Activated CD8-positive, alpha-beta memory T cell treated with anti-CD3 and anti-CD28 coated beads, Interleukin-2, amount 10 ng/mL, durations not matched to agents 7 days and 5 days (primary cell): ENCODE measurements at places on chromosomes 3 and 15. TPM values are rescaled to one million over a fixed set of nuclear protein-coding genes. Genes with fewer than 3 reads are reported as not detected.

MAGI1 gene
- 4.3 TPM for total RNA-seq

FANCD2OS gene
- not detected for total RNA-seq

GNAT1 gene
- total RNA-seq, result not detected

HHATL gene
- not detected for total RNA-seq

FANCI gene
- total RNA-seq, result 236 TPM

KNG1 gene
- not detected for total RNA-seq

TMF1 gene
- total RNA-seq, result 47.5 TPM

SEC61A1 gene
- total RNA-seq, result 178 TPM

PAQR9 gene
- not detected for total RNA-seq

FETUB gene
- total RNA-seq, result not detected

SCG3 gene
- total RNA-seq, result not detected

PLA2G4F gene
- not detected for total RNA-seq

NR2F2 gene
- not detected for total RNA-seq

TRPM1 gene
- not detected for total RNA-seq

COL6A6 gene
- not detected for total RNA-seq

GOLGA8J gene
- 0.88 TPM for total RNA-seq

B3GNT5 gene
- 1.3 TPM for total RNA-seq

COPS2 gene
- 53.3 TPM for total RNA-seq

NLGN1 gene
- not detected for total RNA-seq

CLDN16 gene
- not detected for total RNA-seq

BLM gene
- total RNA-seq, result 83.4 TPM

HYKK gene
- 1.9 TPM for total RNA-seq

NAALADL2 gene
- not detected for total RNA-seq

NME9 gene
- total RNA-seq, result not detected

ERICH6 gene
- not detected for total RNA-seq

C2CD4A gene
- total RNA-seq, result 0.07 TPM

SEMA3F gene
- total RNA-seq, result 0.07 TPM

LTK gene
- 0.20 TPM for total RNA-seq

SLC2A2 gene
- not detected for total RNA-seq

RNU5B-1 gene
- not detected for total RNA-seq

ATP10A gene
- 36.7 TPM for total RNA-seq

SLC24A5 gene
- total RNA-seq, result not detected

TP63 gene
- 0.58 TPM for total RNA-seq

USP19 gene
- 58.3 TPM for total RNA-seq

PPARG gene
- total RNA-seq, result 0.18 TPM

TRA2B gene
- total RNA-seq, result 246 TPM

PPP1R14D gene
- not detected for total RNA-seq

SLC7A14 gene
- total RNA-seq, result not detected

ECE2 gene
- total RNA-seq, result not detected

CA12 gene
- not detected for total RNA-seq

C2CD4B gene
- not detected for total RNA-seq

ZNF106 gene
- 41.1 TPM for total RNA-seq

LSAMP gene
- total RNA-seq, result not detected

P2RY12 gene
- not detected for total RNA-seq

GXYLT2 gene
- not detected for total RNA-seq

SLC22A13 gene
- 0.47 TPM for total RNA-seq

DGKG gene
- total RNA-seq, result 0.20 TPM

TMIE gene
- total RNA-seq, result not detected

XCR1 gene
- not detected for total RNA-seq

STOML1 gene
- 7.9 TPM for total RNA-seq

SPATA16 gene
- total RNA-seq, result not detected

CHRNA5 gene
- 6.8 TPM for total RNA-seq

PIGZ gene
- 2.6 TPM for total RNA-seq

ATP13A3 gene
- total RNA-seq, result 78.3 TPM

CHRNB4 gene
- total RNA-seq, result not detected

SEMA5B gene
- not detected for total RNA-seq

ZNF35 gene
- total RNA-seq, result 4.8 TPM
